ENCODE measurements at places on chromosomes 6 and 20. TPM values are rescaled to one million over a fixed set of nuclear protein-coding genes. Genes with fewer than 3 reads are reported as not detected.

The CLIC5 gene
- total RNA-seq, result 10.1 TPM

The ZC2HC1B gene
- total RNA-seq, result 0.34 TPM

The RAMACL gene
- total RNA-seq, result 0.44 TPM

The ILRUN gene
- total RNA-seq, result 55.9 TPM

The GGT7 gene
- total RNA-seq, result 15.0 TPM

The SYCP2 gene
- 6.0 TPM for total RNA-seq

The HLA-DQA1 gene
- total RNA-seq, result 18.2 TPM

The RRBP1 gene
- 31.4 TPM for total RNA-seq

The PNPLA1 gene
- 0.15 TPM for total RNA-seq

The SLC4A11 gene
- 1.3 TPM for total RNA-seq

The MAFB gene
- total RNA-seq, result 0.86 TPM

The BMP6 gene
- total RNA-seq, result 0.45 TPM

The LY6G6D gene
- not detected for total RNA-seq

The DHX35 gene
- 8.0 TPM for total RNA-seq

The MEP1A gene
- not detected for total RNA-seq

The TCF19 gene
- total RNA-seq, result 3.7 TPM

The KIF25 gene
- not detected for total RNA-seq

The C20orf202 gene
- total RNA-seq, result 0.22 TPM

The XKR7 gene
- total RNA-seq, result not detected

The IP6K3 gene
- not detected for total RNA-seq

The LAMA2 gene
- 3.4 TPM for total RNA-seq

The SLC26A8 gene
- 0.37 TPM for total RNA-seq

The GGTLC1 gene
- total RNA-seq, result not detected

The MYO6 gene
- 2.5 TPM for total RNA-seq

The ZNF76 gene
- 50.0 TPM for total RNA-seq

The SSTR4 gene
- total RNA-seq, result not detected

The HCK gene
- total RNA-seq, result 7.5 TPM

The NKAPL gene
- not detected for total RNA-seq

The FAXC gene
- total RNA-seq, result not detected

The MOG gene
- total RNA-seq, result not detected

The HSPA1L gene
- total RNA-seq, result 3.5 TPM

The PDYN gene
- not detected for total RNA-seq

The BPI gene
- not detected for total RNA-seq

The ASIP gene
- not detected for total RNA-seq

The HDGFL1 gene
- not detected for total RNA-seq

The GPR6 gene
- not detected for total RNA-seq

The DUSP15 gene
- total RNA-seq, result not detected

The NRN1 gene
- total RNA-seq, result 0.31 TPM

The LY6G5C gene
- 4.6 TPM for total RNA-seq

The RGL2 gene
- total RNA-seq, result 56.2 TPM

The ZC3H12D gene
- 219 TPM for total RNA-seq

The KHDC1 gene
- total RNA-seq, result 3.1 TPM

The FOXA2 gene
- not detected for total RNA-seq

The TREM1 gene
- 4.1 TPM for total RNA-seq

The CAP2 gene
- not detected for total RNA-seq

The BACH2 gene
- total RNA-seq, result 53.7 TPM

The CRISP3 gene
- not detected for total RNA-seq

The NNAT gene
- total RNA-seq, result not detected

The IL17F gene
- total RNA-seq, result 0.35 TPM

Data from T-helper 17 cell (primary cell).